ENCODE measurements at places on chromosomes 1 and 21.
A peak's percentile ranks its signal among the peaks of the same experiment; 100 is the strongest.

DNA sequence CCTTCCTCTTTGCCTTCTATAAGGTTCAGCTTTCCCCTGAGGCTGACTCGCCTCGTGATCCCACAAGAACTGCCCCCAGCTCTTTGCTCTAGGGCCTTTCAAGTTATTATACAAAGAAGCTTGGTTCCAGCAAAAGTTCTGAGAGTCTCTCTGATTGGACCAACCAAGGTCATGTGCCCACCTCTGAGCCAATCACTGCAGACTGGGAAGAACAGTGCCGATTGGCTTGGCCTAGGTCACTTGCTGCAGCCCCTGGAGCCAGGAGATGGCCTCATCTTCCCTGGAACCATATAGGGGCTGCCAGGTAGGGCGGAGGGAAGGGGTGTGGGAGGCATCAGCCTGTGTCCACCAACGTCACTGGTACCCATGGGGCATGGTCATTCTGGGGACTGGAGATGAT is 22.8 kb downstream of the TAS1R2 start:
- DNase-seq = no peak

DNA sequence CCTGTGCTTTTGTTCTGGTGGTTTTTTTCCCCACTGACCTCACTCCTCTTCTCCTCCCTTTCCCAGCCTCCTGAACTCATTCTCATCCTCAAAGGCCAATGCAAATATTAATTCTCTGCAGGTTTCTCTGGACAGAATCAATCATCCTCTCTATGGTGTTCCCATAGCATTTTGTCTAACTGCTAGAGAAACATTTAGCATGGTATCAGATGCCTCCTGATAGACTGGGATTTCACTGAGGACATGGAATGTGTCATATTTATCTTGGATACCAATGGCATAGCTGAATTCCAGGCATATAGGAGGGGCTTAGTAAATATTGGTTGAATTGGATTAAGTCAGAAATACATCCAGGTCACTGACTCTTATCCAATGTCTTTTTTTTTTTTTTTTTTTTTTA is 46.1 kb upstream of the SRP9 start:
- no peak for DNase-seq

GRCh38 chr1:53582211-53583020 is 123.2 kb downstream of the DMRTB1 start:
- no peak for DNase-seq

GRCh38 chr1:160761046-160761445 is 22.0 kb downstream of the SLAMF7 start:
- DNase-seq = no peak

GRCh38 chr1:178536329-178536728 is 23.4 kb downstream of the TEX35 start:
- no peak for DNase-seq

- no peak for DNase-seq
Measured at GRCh38 chr1:81554108-81554507, 246.6 kb upstream of the ADGRL2 start.

- no peak for DNase-seq
Measured at GRCh38 chr1:39836595-39837110, 46.7 kb downstream of the TRIT1 start.

GRCh38 chr1:2952371-2952770 is 68.9 kb upstream of the ACTRT2 start:
- DNase-seq = no peak

- DNase-seq = no peak
Measured at GRCh38 chr1:11147197-11147770, 41.9 kb upstream of the ANGPTL7 start.

DNA sequence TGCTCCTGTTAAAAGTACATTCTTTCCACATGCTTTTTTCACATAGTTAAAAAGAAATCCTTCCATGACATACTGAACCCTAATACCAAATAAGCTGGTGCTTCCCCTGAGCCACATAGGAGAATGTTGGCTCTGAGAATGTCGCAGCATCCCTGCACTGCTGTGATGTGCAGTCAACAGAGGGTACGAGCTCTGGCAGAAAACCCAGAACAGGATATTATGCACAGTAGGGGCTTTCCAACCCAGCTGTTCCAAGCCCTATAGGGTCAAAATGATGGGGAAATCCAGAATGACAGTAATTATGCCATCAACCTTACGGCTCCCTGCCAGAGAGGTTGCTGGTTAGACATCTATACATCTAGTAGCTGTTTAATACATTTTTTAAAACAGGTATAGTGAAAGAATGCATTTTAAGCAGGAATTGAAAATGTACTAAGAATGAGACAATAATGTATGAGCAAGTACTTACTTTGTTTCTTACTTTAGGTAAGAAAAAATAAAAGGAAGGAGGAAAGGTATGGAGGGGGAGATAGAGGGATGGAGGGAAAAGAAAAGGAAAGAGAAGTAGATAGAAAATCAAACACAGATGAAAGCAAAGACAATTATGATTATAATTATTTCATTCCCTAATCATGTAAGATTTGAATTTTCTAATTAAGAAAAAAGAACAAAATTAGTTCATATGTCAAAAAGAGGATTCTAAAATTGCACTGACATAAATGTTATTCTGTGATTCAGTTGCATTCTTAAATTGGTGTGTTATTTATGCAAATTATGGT is 126.0 kb downstream of the NR5A2 start:
- peak; percentile 20 for DNase-seq

DNA sequence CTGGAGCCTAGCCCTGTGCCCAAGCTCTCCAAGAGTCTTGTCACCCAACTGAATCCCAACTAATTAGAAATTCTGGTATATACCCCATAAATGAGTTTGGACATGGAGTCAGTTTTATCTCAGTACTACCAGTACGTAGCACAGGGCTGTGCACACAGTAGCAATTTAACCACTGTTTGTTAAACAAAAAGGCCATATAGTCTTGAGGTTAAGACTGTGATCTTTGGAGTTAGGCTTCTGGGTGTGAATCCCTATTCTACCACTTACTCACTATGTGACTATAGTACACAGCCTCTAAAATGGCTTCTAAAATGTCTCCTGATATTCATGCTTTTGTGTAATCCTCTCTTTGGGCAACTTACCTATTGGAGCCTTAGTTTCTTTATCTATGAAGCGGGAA is 48.2 kb downstream of the RAB3B start:
- DNase-seq = no peak

DNA sequence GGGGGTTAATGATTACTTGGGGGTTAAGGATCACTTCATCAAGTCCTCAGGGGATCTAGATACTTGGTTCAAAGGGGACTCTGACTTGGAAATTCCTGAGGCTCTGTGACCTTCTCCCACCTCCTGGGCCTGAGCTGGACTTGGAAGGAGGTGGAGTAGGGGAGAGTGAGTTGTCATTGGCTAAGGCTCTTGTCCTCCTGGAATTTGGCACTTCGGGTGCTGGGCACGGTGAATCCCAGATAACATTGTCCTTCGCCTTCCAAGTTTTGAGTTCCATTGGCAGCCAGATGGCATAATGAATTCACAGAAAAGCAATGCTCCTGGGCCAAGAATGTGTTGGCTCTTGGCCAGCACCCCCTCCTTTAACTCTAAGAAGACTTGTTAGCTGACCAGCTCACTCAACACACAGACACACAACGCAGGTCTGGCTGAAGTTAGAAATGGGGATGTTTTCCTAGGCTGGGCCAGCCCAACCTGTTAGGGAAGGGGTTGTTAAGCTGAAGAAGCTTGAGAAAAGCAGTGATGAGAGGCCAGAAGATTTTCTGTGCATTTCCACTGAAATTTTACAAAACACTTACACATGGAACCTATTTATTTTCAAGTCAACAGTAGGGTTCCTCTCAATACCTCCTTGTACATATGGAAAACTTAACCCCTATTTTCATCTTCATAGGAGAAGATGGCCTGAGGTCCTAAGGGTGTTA is 29.7 kb downstream of the SLC26A9 start:
- no peak for DNase-seq

- no peak for DNase-seq
Measured at GRCh38 chr1:151970128-151970527, 23.5 kb downstream of the S100A10 start.

DNA sequence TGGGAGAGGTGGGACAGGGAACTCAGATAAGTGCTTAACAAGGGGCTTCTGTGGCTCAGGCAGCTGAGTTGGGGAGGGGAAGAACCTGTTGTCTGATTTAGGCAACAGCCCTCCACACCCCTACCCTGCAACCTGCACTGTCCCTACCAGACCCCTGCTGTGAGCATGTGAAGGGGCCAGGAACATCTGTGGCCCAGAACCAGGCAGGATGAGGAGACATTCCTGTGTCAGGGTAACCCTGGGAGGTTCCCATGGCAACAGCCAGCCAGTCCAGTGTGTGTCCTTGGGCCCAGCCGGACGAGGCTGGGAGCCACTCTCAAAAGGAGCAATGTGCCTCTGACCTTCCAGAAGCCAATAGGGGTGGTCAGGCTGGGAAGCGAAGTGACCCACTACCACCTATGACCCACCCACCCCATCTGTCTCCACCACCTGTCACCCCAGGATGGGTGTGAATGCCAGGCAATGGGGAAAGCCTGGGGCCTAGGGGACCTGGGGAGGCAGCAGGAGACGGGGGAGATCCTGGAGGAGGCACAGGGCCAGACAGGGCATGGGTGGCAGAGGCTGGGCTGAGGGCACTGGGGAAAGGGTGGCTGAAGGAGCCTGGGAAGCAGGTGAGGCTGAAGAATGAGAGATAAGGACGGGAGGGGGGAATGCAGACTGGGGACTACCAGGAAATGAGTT is 5.0 kb upstream of the PMVK start:
- DNase-seq = no peak

GRCh38 chr21:14382486-14382834 is 486 bp downstream of the HSPA13 start:
- peak; percentile 61 for DNase-seq

- DNase-seq = peak; percentile 77
Measured at GRCh38 chr1:198986036-198986435, 347.2 kb downstream of the PTPRC start.

DNA sequence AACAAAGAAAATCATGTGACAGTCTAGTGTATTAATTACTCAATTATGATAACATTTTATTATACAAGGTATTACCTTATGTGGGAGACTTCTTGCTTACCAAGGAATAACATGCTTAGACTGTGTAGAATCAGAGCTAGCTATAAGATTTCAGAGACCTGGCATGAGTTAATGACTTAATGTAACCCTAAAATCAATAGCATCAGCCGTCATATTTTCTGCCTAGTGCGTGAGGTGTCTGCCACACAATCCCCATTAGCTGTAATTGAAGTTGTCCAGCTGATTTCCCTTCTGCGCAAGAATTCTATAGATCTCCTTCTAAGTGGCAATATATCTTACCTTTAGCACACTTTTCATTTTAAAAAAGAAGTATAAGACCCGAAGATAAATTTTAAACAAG is 28.8 kb downstream of the CHODL start:
- DNase-seq = no peak

DNA sequence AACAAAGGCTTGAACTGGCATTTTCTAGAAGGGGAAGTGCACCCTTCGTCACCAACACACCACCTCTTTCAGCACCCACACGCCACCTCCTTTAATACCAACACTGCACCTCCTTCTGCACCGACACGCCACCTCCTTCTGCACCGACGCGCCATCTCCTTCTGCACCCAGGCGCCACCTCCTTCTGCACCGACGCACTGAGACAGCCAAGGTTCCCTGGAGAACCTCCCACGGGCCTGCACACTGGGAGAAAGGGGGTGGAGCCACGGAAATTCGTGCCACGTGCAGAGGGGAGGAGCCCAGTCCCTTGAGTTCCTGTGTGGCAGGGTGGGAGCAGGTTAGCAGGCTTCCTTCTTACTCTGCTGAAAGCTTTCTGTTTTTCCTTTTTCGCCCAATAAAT is 327.9 kb upstream of the C1orf174 start:
- DNase-seq = no peak

DNA sequence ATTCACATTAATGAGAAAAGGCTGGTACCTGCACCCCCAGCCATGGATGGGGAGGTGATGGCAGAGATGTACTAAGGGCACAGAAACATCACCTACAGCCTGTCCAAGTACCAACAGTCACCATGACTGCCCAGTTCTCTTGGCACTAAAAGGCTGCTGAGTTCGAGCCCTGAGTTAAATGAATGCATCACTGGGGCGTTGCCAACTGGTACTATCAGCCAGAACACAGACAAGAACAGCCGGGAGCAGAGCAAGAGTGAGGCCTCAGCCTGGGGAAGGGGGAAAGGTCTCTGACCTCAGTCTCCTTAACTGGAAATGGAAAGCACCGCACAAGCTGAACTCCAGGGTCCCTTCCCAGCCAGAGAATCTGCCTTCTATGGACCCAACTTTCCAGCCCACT is 60.5 kb downstream of the GLIS1 start:
- DNase-seq = no peak

- peak; percentile 38 for DNase-seq
Measured at GRCh38 chr1:62070384-62071011, 124.2 kb upstream of the L1TD1 start.

- no peak for DNase-seq
Measured at GRCh38 chr1:165637427-165637826, 6.4 kb downstream of the MGST3 start.

DNA sequence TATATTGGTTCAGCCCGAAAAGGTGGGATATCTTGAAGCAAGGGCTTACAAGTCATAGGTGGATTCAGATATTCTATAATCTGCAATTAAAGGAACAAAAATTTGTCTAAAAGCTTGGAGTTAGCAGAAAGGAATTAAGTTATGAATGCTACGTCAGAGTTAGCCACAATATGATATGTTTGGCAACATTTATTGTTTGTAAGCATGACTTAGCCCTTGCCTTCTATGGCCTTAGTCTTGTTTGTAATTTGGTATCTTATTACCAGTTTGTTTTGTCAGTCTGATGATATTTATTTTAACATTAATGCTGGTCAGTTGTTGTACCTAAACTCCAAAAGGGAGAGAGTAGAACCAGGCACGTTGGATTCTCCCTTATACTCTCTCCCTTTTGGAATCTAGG is 43.1 kb upstream of the SUCO start:
- DNase-seq = no peak

DNA sequence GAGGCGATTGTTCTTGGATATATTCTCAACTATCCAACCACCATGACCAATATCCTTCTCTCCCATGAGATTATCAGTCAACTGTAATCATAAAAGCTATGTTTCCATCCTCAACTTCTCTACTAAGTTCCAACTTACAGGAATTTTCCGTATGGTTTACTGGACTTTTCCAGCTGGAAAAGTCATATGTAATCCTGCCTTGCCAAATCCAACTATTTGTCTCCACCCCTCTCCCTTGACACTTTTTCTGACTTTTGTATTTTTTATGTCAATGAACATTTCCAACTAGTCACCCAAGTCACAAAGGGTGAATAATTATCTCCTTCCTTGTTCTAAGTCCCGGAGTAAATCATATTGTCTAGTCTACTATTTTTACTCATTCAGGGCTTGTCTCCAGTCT is 293.1 kb downstream of the USP25 start:
- DNase-seq = no peak

DNA sequence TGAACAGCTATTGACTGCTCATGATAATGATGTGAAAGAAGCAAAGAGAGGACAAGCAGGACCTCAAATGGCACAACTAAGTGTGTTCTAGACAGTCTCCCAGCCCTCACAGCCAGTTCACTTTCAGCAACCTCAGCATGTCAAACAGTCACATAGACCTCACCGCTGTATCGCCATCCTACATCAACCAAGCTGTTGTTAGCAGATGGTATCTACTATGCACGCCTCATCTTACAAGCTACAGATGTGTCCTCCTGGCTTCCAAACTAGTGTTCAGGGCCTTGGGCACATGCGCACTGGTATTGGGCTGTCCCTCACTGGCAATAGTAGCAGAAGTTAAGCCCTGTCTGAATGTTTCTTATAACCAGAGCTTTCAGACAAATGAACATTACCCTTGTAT is 28.4 kb downstream of the EVI5 start:
- no peak for DNase-seq

- DNase-seq = peak; percentile 58
Measured at GRCh38 chr1:55478742-55479141, 263.6 kb upstream of the USP24 start.
